ENCODE measurements at places on chromosomes 3 and 15.

DNA sequence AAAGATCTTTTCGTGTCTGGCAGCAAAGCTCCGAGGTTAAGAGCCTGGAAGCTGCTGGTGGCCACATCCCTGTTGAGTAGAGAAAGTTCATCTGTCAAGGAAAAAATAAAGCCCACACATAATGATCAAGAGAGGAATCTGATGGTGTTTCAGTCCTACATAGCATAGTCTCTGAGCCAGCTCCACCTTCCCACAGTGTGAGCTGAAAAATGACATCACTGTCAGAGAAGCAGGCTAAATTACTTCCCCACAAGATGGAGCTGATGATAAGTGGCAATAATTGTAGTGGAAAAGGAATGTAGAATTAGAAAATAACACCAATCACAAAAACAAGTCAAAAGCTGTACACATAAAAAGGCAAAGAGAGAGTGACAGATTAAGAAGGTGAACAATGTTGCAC lies 84.5 kb downstream of the AQP9 start:
- no peak for DNase-seq

GRCh38 chr3:83460052-83460451 lies 1498.7 kb upstream of the CADM2 start:
- DNase-seq, result no peak

DNA sequence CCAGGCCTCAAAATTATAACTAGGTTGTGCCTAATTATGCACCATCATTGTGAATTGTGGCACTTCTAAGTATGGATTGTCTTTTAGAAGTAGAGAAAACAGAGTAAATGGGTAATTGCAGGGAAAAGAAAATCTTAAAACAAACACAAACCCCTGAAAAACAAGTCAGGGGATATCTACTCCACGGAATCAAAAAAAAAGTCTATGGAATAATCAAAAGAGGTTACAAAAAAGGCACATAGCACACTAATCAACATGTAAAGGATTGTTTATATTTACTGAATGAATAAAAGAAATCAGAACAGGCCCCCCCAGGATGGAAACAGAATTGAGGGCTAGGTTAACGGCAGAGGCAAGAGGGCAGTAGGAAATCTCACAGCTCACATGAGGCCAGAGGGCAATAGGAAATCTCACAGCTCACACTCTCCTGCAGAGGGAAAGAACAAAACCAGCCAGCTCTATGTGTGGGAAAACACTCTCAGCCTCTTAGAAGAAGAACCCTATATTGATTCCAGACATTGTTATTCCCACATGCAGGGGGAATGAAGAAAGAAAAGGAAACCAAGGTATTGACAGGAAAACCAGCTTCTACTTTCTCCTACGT lies 72.7 kb upstream of the FNDC3B start:
- DNase-seq, result no peak

GRCh38 chr3:108239082-108239481 lies 16.9 kb upstream of the IFT57 start:
- no peak for DNase-seq

DNA sequence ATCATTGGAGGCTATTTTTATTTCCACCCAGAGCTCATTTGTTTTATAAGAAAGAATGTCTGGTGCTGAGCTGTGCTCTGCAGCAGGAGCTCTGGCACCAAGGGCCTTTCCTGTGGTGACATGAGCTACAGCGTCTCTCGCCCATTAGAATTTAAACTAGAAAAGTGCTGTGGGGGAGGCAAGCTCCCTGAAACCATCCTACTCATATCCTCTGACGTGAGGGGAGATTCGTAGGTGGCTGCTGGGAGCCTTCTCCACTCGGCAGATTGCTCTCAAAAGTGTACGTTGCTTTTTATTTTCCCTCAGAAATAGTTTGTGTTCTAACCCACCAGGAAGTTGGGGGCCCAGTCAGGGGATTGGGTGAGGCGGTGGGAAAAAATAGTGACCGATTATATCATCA lies 76.3 kb upstream of the ARHGEF3 start:
- no peak for DNase-seq
